ENCODE measurements at places on chromosomes 2 and 18.

GRCh38 chr2:195850764-195851163 lies 193.7 kb downstream of the SLC39A10 start:
- no peak for DNase-seq

- no peak for DNase-seq
These were observed 157.2 kb downstream of the PTGR3 start for GRCh38 chr18:75051757-75052156.

GRCh38 chr2:62971936-62972335 lies 78.7 kb upstream of the OTX1 start:
- no peak for DNase-seq

- DNase-seq: no peak
These were observed 46.8 kb upstream of the DNMT3A start for GRCh38 chr2:25388491-25388890.

GRCh38 chr2:38523728-38524437 lies 78.8 kb downstream of the HNRNPLL start:
- DNase-seq: no peak

GRCh38 chr2:96319396-96319795 lies 5.7 kb upstream of the ITPRIPL1 start:
- DNase-seq: no peak

- DNase-seq: no peak
These were observed 109.7 kb downstream of the ACOXL start for GRCh38 chr2:110842048-110842447.

DNA sequence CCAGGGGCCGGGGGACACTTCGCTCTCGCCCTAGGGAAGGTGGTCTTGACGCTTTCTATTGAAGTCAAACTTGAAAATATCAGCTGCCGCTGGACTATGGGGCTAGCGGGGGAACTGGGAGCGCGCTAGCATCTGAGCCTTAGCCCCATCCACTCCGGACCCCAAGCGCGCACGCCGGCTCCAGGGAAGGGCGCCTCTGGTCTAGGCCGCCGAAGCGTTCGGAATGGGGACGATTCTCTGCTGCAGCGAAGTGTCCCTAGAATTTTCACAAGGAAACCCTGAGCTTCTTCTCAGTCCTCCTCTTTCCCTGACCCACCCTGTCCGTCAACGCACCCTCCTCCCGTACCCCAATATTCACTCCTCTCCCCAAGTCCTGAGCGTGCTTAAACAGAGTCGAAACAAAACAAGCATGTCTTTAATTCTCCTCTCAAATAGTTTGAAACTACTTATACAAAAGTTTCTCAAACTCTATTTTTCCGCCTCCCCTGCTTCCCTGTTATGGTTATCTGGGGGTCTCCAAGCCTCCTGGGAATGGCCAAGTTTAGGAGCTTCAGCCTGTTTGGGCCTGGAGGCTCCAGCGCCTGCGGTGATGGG lies 5.0 kb downstream of the RAX start:
- no peak for DNase-seq

DNA sequence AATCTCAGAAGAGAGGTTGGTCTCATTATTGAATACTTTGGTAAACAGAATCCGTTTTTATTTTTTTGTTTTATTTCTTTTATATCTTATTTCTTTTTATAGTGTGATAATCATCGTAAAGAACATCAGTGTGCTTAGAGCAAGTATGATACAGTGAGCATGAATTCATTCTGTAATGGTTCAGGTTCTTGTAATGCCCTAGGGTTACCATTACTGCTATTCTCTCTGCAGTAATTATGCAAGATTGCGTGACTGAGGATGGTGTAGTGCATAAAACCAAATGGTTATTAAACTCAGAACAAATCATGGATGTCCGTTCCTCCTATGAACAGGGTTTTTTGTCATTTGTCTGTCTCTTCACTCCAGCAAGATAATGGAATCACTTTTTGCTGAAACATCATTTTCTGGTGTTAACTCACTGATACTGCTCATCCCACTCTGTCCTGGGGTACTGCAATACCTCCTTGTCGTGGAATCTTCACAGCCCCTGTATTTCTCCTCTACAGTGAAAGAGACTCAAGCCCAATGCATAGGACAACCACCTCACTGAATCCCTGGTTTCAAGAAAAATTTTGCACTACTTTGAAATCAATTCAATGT lies 274.8 kb upstream of the ST6GAL2 start:
- no peak for DNase-seq

- DNase-seq: no peak
These were observed 416.7 kb upstream of the CRIM1 start for GRCh38 chr2:35938838-35939237.

DNA sequence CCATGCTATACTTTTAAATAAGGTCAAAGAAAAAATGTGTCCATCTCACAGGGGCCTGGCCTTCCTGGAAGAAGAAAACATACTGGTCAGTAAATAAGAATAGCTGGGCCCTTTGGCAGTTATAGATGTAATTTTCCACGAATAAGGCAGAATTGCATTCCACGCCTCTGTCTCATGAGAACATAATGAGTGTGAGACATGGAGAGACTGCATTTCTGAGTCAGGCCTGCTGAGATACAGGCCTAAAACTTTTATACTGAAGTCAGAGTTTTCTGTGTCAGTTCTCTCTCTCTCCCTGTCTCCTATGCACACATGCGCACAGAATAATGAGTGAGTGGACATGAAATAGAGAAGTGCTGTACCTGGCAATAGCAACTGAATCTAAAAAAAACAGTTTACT lies 20.4 kb upstream of the IL1R1 start:
- DNase-seq: no peak

- DNase-seq: no peak
These were observed 141.4 kb downstream of the BCL2 start for GRCh38 chr18:63177919-63178821.

DNA sequence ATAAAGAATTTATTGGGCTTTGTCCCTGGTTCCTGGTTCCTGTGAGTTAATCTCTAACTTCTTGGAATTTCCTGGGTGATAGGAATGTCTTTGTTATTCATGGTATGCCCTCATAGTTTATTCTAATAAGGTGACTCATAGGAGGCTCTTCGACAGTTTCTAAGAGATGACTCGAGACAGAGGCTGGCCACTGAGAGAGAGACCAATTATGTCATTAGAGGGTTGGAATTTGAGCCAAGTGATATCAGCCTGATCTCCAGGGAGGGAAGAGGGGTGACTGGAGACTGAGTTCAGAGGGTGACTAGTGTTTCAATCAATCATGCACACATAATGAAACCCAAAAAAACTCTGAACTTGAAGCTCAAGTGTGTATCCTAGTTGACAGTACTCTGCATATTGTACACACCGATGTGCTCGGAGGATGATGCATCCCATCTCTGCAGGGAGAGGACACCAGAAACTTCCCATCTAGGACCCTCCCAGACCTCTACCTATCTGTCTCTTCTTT lies 185.7 kb downstream of the MTCL1 start:
- DNase-seq: no peak

- DNase-seq: no peak
These were observed 70.2 kb downstream of the SOCS6 start for GRCh38 chr18:70359071-70359470.

DNA sequence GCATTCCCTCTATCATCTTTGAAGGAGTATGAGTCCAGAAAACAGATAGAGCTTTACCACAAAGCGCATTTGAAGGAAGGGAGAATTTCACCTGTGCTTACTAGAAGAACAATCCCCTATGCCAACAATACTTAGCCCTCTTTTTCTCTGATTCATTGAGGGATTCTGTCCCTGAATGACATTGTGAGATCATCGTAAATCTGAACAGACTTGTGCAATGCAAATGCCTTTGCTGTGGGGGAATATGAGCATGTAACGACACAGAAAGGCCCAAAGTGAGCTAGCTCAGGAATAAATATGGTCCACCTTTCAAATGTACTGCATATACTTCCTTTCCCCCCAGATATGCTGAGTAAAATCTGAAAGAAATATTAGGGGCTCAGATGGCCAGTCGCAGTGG lies 67.6 kb downstream of the SCN1A start:
- no peak for DNase-seq

DNA sequence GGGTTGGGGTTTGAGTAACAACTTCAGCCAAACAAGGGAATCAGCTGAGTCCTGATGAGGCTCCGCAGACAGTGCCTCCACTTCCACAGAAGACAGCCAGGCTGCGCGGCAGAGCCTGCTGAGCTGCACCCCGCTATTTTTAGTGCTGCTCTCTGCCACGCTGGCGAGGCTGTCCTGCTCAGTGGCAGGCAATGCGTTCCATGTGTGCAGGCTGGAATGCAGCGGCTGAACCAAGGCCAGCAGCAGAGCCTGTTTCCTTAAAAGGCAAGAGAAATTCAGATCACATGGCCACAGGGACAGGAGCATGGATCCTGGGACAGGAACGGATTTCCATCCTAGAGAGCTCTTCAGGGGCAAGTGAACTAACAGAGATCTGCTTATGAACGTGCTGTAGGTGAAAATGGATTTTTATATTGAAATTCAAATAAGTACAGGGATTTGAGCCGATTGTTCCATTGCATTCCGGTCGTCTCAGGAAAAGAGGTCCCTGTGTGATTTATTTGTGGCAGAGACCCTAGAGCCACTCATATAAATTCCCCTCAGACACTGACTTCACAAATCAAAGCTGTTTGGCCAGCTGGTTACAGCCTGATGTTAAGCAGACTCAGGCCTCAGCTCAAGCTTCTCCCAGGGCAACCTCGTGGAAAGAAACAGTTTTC lies 98.7 kb downstream of the COL6A3 start:
- DNase-seq: peak; percentile 81

- no peak for DNase-seq
These were observed 85.6 kb downstream of the NCOA1 start for GRCh38 chr2:24576617-24577016.

DNA sequence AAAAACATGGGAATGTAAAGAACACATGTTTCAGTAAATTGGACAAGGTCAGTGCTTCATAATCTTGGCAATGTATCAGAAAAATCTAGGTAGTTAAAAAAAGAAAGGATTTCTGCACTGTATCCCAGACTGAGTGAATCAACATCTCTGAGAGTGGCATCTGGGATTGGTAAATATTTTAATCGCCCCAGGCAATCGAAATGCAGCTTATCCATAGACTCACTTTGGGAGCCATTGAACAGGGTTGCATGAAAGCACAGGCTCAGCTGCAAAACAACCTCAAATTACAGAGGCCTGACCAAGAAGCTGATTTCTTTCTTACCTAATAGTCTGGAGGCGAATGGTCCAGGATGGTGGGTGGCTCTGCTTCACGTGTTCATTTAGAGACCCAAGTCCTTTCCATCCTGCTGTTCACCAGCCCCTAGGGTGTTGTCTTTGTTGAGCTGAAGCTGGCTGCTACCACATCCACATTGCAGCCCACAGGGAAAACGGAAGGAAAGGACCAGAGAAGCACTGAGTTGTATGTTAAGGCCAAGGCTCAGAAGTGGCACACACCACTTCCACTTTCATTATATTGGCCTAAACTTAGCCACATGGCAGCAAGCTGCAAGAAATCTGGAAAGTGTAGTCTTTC lies 59.0 kb downstream of the MOGAT1 start:
- DNase-seq: no peak

GRCh38 chr2:98568161-98568956 lies 40.0 kb downstream of the COA5 start:
- no peak for DNase-seq

DNA sequence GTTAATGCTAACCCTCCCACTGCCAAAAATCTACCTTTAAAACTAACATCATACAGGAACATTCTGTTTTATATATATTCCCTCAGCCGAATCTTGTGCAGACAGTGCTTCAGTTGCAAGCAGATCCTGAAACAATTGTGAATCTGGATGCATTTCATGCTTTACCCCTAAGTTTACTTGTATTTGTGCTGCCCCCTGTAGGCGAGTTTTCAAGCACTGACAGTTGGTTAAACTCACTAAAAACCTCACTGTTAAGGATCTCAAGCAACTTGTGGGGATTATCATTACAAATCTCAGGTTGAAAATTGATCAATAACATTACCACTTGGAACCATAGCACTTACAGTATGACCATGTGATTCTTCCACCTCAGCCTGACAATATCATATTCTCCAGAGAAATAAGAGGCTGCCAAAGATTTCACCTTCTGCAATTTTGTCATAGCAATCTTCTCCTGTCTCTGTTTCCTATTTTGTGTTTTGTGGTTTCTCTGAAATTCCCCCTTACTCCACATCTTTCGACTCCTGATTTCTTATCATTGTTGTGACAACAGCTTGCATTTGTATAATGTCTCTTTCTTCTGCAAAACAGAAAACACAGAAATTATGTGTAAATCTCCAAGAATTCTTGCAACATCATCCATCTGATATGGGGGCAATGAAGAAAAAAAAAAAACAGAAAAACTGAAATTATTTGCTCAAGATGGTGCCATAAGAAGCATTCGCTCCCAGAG lies 354.6 kb upstream of the SETBP1 start:
- peak; percentile 8 for DNase-seq

- DNase-seq: peak; percentile 33
These were observed 131.4 kb upstream of the SLC1A4 start for GRCh38 chr2:64857581-64858471.

GRCh38 chr2:58645017-58645416 lies 403.9 kb upstream of the FANCL start:
- no peak for DNase-seq

GRCh38 chr18:31710826-31711225 lies 26.4 kb upstream of the B4GALT6 start:
- peak; percentile 61 for DNase-seq

GRCh38 chr2:86413296-86414094 lies 27.7 kb upstream of the KDM3A start:
- no peak for DNase-seq

Data from G401 (cell line).